ENCODE measurements at places on chromosomes 6 and 20.

DNA sequence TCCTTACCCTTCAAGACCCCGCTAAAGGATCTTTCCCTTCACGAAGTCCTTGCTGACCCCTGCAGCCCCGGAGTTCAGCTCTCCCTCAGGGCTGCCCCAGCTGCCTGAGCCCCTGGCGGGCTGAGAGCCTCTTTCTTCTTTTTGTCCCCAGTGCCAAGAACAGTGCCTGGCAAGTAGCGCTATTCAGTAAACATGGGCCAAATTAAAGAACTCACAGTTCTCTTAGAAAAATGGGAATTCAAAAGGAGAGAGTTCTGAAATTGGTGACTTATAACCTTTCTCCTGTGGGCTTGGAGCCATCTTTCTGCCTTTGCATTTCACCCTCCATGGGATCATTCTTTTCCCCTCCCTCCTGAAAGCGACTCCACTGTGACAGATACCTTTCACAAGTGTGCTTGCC is 227.2 kb downstream of the TMEM242 start:
- no peak for DNase-seq

DNA sequence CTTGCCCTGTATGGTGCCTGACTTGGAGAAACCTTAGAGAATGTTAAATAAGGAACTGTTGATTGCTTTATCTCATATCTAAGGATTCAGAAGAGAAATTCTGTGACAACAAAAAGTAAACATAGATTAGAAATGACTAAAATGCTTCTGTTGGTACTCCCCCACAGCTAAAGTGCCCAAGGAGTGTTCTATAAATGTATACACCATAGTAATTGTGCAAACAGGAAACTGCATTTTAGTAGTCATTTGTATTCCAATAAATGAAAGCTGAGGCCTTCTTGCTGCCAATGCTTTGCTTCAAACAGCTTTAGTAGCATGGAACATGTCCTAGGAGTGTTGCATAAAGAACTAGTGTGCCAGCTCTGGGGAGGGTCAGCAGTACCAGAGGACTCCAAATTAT is 343.7 kb upstream of the IRAK1BP1 start:
- no peak for DNase-seq

- no peak for DNase-seq
These were observed 627 bp upstream of the EIF6 start for GRCh38 chr20:35284992-35285805.

DNA sequence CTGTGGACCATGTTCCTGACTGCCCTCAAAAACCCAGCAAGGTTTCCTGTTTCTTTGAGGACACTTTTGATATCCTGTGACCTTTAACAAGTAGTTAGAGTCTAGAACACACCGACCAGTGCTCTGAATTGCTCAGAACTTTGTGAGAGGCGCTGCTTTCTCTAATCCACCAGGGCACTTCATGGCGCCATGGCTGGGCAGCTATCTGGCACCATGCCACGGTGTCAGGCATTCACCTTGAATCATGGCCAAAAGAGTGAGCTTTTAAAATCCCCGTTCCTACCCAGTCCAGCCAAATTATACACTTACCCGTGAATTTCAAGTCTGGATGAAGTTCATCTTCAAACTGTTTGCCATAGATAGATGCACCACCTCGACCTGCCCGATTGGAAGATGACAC is 17.0 kb upstream of the CPNE5 start:
- no peak for DNase-seq

GRCh38 chr6:104126315-104127005 is 733.3 kb downstream of the HACE1 start:
- DNase-seq, result no peak

DNA sequence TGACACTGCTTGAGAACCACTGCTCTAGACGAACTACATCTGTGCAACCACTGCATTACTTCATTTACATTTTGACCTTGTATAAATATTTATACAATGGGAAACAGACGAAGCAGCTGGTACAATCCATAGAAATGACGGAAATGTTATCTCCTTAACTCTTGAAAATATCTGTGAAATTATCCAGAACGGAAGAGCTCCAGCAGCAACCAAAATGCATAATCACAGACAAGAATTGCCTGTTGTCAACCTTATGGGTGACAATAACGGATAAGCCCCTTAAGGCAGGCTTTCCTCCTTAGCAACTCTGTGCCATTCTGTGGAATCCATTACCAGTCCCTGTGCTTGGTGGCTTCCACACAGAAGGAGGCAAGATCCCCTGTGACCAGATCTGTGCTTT is 115.4 kb downstream of the DTNBP1 start:
- peak; percentile 41 for DNase-seq

DNA sequence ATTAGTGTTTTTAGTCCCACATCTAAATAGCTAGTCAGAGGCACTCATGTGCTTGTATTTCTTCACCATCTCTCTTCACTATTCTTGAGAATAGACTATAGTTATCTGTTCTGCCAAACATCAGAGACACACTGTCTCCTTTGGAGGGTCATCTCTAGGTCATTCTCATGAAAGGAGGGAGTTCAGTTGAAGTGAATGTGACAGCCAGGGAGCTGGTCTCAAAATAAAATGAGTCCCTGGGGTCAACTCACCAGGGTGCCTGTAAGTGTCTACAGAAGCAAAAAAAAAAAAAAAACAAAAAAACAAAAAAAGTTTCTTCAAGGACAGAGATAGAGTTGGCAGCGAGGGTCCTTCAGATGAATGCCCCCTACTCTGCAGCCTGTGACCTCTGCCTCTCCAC is 171.0 kb downstream of the ID4 start:
- DNase-seq, result peak; percentile 54

DNA sequence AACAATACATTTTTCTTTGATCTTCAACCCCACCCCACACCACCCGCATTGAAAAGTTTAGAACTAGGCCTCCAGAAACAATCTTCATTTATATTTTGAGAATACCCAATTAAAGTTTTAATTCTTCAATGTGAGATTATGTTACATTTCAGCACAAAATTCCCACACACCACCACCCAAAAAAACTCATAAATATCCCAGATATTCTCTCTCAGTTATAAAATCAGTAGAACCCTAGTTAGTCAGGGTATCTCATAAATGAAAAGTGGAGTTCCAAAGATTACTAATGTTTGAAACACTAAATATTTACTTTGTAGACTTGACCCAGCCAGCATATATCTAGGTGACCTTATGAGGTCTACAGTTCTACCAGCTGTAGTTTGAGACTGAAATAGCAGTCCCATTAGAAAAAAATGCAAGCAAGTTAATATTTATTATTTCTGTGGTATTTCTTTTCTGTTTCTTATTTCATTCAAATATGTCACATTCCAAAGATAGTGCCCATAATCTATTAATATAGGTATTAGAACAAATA is 371.0 kb downstream of the TENT5A start:
- DNase-seq, result no peak

DNA sequence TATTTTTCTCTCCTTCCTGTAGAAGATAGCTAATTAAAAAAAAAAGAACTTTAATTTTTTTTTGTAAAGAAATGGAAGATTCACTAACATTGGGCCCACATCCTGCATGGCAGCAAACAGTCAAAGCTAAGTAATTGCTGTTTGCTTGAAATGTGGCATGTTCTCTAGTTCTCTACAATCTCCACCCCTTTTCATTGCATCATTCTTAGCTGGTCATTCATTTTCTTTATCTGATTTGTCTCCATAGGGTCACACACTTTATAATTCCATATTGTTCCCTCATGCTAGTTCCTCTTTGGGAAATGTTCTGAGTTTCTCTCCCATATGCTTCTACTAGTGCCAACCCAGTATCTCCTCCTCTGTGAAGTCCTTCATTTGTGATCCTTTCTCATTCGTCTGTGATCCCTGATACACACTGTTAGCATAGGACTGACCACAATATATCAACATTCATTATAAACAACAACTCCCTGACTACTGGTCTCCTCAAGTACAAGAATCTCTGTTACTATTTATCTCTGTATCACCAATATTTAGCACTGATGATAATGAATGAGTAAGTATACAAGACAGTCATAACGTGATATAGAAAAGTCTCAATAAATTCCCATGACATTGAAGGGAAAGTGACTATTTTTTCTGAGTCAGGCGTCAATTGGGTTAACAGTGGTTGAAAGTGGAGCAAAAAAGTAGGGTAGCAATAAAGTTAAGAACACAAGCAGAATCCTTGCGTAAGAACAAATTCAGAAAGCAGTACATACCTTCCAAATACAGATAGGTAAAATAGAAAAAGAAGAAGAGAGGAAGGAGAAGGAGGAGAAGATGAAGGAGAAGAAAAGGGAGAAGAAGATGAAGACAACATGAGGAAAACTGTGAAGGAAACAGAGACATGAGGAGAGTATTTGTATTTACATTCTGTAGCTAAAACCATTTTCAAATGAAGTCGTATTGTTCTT is 33.2 kb upstream of the MYB start:
- DNase-seq, result no peak

GRCh38 chr20:682123-682522 is 6.5 kb upstream of the SCRT2 start:
- no peak for DNase-seq

DNA sequence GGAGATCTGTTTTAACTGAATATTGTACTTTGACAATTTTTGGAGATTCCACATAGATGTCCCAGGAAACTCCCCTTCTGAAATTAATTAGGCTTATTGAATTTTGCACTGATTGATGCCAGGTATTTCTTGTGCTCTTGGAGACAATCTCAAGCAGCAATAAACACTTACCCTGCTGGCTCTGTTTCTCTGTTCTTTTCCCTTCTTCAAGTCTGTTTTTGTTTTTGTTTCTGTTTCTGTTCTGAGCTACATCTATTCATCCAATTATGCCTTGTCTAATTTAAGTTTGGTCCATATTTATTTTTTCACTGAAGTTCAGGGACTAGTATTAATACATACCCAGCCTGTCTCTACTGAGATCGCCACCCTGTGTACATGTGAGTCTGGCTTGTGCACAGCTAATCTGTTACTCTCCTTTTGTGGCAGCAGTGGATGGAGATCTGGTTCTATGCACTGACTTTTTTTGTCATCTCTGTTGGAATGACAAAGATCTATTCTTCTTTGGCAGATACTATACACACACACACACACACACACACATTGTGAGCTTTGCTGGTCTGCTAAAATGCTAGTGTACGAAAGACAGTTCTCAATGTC is 51.9 kb downstream of the IL22RA2 start:
- DNase-seq, result no peak

GRCh38 chr20:49132995-49133478 is 55.1 kb downstream of the STAU1 start:
- DNase-seq, result peak; percentile 58

DNA sequence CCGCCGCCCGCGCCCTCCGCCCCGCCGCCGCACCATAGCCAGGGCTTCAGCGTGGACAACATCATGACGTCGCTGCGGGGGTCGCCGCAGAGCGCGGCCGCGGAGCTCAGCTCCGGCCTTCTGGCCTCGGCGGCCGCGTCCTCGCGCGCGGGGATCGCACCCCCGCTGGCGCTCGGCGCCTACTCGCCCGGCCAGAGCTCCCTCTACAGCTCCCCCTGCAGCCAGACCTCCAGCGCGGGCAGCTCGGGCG is 1.5 kb downstream of the FOXC1 start:
- DNase-seq, result peak; percentile 59

GRCh38 chr20:40654876-40655275 is 34.2 kb downstream of the MAFB start:
- DNase-seq, result no peak

- no peak for DNase-seq
These were observed 1.4 kb downstream of the NCOA7 start for GRCh38 chr6:125792172-125792571.

- DNase-seq, result no peak
These were observed 45.0 kb downstream of the CARMIL1 start for GRCh38 chr6:25324066-25324762.

DNA sequence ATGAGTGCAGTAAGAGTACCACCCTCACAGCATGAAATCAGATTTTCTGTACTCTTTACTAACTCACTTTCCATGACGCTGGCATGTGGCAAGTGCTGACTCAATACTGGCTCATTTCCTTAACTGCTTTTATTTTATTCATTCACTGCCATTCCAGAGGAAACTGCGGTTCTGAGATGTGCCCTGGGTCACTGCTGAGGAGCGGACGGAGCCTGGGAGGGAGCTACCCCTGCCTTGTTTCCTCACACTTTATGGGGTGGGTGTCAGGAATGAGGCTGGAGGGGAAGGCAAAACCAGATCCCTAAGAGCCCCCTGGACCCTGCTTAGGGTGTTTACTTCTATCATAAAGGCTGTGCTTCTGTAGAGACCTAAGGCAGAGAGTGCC is 14.4 kb downstream of the NT5E start:
- no peak for DNase-seq

DNA sequence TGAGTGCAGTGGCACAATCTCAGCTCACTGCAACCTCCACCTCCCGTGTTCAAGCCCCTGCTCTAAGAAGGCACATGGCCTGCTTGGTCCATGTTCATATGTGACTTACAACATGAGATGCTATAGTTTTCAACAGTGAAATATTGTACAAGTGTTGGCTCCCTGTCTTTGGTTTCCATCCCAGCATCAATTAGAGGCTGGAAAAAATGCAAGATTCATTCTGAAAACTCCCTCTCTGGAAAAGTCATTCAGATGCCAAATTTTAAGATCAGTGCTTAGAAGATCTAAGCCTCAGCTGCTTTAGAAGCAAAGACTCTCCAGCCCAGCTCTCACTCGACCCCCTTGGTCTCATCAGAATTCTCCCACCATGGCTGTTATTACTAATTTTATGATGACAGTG is 398.9 kb downstream of the KIF16B start:
- DNase-seq, result no peak

- DNase-seq, result no peak
These were observed 123.4 kb downstream of the MAFB start for GRCh38 chr20:40565682-40566040.

DNA sequence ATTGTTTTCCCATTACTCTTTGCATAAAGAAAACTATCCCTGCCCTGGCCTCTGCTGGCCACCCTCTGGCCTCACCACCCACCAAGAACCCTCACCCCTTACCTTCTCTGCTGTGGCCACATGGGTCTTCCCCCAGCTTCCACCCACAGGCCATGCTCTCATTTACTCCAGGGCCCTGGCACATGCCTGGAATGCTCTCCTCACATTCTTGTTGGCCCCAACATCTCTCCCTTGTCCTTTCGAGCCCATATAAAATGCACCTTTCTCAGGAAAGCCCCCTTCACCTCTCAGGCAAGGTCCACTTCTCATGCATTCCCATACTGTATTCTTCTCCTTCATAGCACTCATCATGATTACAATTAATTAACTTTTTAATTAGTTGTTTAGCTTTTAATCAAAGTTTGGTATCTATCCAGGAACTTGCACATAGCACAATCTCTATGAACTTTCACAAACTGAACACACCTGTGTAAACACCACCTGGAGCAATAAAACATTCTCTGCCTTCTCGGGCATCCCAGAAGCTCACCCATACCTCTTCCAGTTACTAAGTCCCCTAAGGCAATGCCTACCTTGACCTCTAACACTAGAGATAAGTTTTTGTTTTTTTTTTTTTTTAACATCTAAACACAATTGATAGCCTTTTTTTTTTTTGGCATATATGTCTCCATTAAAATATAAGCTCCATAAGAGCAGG is 617.2 kb downstream of the PTPRT start:
- no peak for DNase-seq

GRCh38 chr6:64049736-64050135 is 414.1 kb downstream of the PHF3 start:
- DNase-seq, result no peak

DNA sequence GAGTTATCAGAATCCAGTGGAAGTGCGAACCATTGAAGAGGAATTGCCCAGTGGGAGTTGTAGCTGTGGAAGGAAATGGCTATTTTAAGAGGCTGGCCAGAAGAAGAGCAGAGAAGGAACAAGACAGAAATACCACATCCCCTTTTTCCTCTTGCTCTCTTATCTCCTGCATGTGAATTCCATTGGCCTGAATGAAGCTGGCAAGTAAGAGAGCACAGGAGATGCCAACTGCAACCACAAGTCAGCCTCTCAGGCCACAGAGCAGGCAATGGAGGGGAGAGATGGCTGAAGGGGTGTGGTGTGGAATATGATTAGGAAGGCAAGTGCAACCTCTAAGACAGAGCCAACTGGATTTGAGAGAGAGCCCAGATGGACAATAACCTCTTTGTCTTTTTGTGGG is 362.7 kb upstream of the IMPG1 start:
- DNase-seq, result no peak
